Left cardiac atrium (tissue), 4 donors: ENCODE measurements at places on chromosomes 1 and 21.

- DNase-seq: no peak
Observed at GRCh38 chr1:117201808-117202207, 8.9 kb downstream of the VTCN1 start.

- no peak for DNase-seq
Observed at GRCh38 chr1:201276891-201277290, 6.4 kb upstream of the PKP1 start.

GRCh38 chr21:34262469-34262845, 101.3 kb upstream of the KCNE2 start:
- no peak for DNase-seq

GRCh38 chr1:202952818-202953217, 5.3 kb downstream of the ADIPOR1 start:
- DNase-seq: peak; percentile 54

DNA sequence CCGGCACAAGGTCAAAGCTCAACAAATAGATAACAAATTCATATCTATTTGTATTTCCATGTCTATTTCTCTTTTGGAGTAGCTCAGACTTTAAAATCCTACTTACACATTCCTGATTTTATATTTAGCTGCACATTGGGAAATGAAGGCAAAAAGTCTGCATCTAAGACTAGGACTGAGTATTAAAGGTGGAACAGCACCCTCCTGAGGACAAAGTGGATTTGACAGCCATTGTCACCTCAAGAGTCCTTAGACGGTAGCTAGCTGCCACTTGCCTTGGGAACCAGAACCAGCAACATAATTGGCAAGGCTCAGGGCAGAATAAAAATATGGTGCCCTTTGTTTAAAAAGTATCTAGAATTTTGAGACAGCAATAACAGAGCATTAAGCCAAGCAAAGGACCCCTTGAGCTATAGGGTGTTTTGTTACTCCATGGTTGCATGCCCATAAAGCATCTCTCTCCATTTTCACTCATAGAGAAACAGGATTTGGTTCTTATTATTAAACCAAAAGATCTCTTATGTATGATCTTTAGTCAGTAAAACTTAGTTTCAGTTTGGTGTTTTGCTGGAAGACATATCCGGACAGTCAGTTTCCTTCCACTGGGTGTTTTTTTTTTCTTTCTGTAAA, 30.0 kb upstream of the SGIP1 start:
- no peak for DNase-seq

DNA sequence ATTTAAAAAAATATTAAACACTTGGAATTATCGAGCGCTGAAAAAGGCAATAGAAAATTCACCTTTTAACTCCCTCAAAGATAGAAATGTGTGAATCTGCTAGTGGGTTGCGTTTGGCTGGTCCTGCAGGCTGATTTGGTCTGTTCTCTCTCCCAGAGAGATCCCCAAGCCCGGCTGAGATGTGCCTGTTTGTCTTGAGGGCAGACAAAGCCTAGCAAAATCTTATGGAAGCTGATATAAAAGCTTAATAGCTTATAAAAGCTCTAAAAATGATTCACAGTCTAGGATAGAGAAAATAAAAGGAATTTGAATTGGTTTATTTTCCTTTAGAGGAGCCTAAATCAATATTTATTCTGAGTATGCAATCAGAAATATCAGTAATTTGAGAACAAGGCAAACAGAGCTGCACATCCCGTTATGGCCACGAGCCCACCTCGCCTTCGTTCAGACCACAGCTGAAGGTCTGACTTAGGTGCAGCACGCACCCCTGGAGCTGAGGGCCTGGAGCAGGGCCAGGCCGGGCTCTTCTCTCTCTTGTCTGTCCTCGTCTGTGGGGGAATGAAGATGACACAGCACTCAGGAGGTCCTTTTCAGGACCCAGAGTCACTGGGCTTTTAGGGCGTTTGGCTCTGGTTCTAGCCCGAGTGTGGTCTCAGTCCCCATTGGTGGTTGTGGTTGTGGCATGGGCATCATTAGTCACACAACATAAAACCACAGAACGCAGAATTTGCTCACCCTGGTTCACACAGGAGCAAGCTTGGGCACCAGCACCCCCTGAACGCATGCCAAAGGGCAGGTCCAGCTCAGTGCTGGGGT, 18.6 kb downstream of the PDE9A start:
- no peak for DNase-seq

GRCh38 chr1:38814984-38815464, 44.5 kb downstream of the RRAGC start:
- no peak for DNase-seq
